Psoas muscle (tissue), 8 donors: ENCODE measurements at places on chromosomes 5 and 9. TPM values are rescaled to one million over a fixed set of nuclear protein-coding genes. Genes with fewer than 3 reads are reported as not detected.

DNA sequence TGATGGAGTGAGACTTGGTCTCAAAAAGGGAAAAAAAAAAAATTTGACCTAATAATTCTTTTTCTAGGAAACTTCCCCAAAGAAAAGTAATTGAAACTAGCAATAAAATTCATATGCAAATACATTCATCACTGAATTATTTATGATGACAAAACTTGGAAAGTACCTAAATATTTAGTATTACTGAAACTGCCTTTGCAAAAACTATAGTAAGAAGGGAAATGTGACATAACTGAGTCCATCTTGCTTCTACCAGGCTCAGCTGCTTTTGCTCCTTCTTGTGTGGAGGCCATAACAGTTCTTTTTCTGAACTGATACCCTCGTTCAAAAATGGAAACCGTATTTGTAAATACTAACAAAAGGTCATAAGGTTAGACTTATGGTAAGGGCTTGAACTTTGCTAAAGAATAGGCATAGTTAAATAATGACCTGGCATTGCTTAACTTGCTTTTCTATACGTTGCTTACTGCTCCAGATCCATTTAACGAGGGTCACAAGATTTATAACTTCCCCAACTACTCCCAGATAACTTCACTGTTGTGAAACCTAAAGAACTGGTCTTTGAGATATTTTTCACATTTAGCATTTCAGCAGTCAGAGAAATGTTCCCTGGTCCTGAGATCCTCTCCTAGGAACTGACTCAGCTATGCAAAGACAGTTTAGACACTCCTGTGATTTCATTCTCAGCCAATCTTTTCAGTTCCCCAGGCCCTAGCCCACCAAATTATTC, 68.4 kb downstream of the CFAP95 start:
- H3K27ac ChIP-seq: no peak overlapping the region
- DNase-seq: no peak
- no peak overlapping the region for H3K4me3 ChIP-seq
- peaks cover 14% of the 10 kb centered on the region for H3K4me1 ChIP-seq

DNA sequence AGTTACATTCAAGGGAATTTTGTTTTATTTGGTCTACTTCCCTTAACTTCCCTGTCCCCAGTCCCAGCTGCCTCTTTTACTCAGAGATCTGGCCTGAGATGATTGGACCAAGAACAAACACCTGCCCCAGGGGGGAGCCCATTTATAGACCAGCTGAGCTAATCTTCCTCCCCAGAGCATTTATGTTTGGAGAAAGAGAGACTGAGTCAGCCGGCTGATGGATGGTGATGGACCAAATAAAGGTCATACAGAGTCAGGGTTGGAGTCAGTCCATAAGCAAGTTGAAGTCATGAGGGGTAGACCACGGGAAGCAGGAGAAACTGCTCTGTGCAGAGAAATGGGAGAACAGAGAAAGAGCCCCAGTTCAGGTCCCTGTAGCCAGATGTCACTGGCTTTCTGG, 77.7 kb downstream of the TMEM174 start:
- H3K4me1 ChIP-seq: no peaks in the 10 kb centered on the region
- no peak for DNase-seq
- H3K27ac ChIP-seq: no peak overlapping the region
- no peak overlapping the region for H3K4me3 ChIP-seq

DNA sequence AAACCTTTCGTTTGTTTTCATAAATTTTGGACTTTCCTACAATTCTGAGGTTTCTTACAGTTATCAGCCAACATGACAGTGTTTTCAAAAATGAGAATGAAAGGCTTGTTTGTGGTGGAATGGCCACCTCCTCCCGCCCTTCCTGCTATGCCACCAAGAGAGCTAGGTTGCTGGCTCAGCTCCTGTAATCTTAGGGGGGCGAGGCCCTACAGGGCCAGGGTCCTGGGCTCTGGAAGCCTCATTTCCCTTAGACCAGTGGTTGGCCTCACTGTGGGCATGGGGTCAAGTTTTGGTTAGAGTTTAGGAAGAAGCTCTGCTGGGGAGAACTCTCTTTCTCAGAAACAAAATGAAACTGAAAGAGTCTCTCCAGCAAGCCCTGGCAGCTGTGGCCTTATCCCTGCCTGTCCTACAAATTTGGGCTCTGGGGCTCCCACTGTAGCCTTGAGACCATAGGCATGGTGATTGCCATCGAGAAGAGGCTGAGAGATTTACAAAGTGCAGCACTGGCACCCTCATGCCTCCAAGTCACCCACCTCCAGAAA, 66.2 kb downstream of the IRX1 start:
- no peak for DNase-seq
- no peaks in the 10 kb centered on the region for H3K4me1 ChIP-seq
- H3K27me3 ChIP-seq: no peaks in the 10 kb centered on the region
- no peak overlapping the region for H3K4me3 ChIP-seq

Gene DROSHA
- 22.5 TPM for polyA plus RNA-seq
